GM20000 (cell line): ENCODE measurements at places on chromosomes 5 and 9.

- no peak for DNase-seq
These were observed 26.2 kb downstream of the GNAQ start for GRCh38 chr9:78005231-78006002.

- DNase-seq = no peak
These were observed 265.9 kb downstream of the SAXO1 start for GRCh38 chr9:18766989-18767550.

DNA sequence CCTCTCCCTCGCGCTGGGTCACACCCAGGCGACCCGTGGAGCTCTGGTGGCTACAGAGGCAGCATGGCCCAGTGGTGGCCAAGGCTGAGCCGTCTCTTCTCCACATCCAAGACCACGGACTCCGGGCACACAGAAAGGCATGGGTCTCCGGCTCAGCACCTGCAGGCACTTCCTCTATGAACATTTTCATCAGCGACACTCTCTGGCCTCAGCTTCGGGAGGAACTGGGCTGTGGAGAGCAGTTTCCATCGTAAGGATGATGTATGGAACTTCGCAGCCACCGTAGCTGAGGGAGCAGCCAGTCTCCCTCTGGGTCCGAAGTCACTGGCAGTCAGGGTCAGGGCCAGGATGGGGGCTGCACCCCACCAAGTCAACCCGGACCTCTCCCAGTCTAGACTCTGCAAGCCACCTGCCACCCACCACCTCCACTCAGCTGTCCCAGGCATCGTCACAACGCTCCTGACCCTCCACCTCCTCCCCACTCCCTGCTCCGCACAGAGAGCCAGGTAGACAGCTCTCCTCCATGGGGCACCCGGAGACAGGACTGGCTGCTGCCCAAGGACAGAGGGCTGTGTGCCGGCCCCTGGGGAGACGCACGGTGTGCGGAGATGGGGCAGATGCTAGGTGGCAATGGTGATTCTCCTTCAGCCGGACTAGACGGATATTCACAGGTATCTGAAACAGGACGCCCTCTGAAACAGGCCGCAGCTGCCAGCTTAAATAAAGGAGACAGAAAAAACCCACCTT is 9.7 kb downstream of the QSOX2 start:
- DNase-seq = no peak

DNA sequence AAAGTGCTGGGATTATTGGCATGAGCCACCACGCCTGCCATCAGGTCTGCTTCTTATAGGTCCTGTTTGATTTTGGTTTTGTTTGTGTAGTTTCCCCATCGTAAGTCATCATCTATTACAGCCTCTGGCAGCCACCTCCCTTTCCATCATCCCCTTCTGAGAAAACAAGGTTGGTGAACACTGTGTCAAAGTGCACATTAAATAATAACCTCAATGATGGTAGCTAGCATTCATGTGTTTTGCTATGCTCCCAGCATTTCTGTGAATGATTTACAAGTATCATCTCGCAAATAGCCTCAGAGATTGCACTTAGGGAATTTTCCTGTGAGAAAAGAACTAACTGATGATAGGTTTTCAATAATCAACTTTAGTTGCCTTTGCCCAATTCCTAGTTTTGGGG is 9.9 kb downstream of the PRUNE2 start:
- no peak for DNase-seq

DNA sequence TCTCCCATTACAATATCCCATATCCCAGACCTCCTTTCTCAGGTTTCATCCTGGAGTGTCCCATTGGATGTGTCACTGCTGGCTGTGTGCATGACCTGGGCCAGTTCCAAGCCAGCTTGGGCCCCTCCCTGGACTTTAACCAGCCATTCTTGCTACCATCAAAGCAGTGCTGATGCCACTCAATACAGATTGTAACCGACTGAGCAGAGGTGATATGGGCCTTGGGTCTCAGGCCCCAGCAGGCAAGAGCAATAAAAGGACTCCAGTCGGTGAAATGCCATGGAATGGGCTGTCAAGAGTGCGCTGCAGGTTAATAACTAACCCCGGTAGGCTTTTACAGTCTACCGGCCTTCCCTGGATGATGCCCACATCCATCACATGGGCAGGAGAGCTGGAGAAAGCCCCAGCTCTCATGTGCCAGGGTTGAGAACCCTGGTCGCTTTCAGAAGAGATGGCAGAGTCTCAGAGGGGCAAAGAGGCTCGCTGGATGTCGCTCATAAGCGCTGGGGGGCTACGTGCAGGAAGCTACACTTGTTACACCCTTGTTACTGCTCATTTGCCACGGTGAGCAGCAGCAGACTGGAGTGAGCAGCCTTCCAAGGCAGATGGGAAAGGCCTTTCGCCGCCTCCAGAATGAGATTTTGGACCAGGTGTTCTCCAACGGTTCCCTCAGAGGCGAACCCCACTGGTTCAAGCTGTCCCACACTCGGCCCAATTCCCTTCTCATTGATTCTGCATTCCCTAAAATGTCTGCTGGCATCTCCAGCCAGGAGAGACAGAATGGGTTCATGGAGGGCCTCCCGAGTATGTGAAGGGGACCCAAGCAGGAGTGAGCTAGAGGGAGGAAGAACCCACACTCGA is 13.2 kb downstream of the EPB41L4B start:
- no peak for DNase-seq

GRCh38 chr9:131661568-131662288 is 78.1 kb downstream of the RAPGEF1 start:
- DNase-seq = peak; percentile 50

GRCh38 chr5:34022121-34022705 is 14.4 kb upstream of the AMACR start:
- DNase-seq = no peak

GRCh38 chr9:116471093-116471906 is 215.8 kb upstream of the TRIM32 start:
- no peak for DNase-seq

- no peak for DNase-seq
These were observed 428.4 kb upstream of the MPDZ start for GRCh38 chr9:13707612-13708576.

DNA sequence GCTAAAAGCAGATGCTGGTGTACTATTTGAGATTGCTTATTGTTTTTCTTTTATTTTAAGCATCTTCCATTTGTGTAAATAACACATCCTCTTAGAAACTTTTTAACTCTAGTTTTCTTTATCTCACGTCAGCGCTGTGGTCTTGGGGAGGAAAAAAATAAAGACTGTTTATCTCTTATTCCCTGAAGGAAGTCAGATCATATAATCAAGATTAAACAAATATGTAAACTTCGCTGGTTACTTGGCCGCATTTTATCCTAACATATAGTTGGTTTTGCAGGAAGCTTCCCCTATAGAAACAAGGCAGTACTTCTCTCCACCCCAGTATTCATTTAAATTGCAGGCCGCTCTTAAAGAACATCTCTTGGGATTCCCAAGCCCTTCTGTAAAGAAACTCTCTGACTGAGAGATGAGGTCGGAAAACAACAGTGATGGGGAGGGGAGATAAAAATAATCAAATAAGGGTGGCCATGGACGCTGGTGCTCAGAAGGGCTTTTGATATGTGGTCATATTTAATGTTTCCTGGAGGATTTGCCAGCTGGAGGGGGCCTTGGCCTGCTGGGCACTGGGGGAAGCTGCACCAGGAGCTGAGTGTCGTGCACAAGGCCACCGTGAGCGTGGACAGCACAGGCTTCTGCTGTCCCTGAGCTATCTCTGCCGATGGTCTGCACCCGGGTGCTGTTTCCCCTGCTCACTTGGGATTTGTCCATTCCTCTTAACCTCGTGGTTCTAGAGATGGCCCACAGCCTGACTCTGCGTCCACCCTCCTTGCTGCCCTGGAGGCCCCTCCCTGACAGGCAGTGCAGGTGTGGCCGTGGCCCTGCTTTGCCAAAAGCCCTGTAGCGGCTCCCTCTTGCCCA is 23.8 kb downstream of the NEURL1B start:
- no peak for DNase-seq

- no peak for DNase-seq
These were observed 25.1 kb upstream of the SLC44A1 start for GRCh38 chr9:105219291-105219805.

GRCh38 chr9:121325387-121325786 is 44.7 kb downstream of the STOM start:
- no peak for DNase-seq

GRCh38 chr5:76808141-76808691 is 10.6 kb upstream of the F2RL1 start:
- no peak for DNase-seq

DNA sequence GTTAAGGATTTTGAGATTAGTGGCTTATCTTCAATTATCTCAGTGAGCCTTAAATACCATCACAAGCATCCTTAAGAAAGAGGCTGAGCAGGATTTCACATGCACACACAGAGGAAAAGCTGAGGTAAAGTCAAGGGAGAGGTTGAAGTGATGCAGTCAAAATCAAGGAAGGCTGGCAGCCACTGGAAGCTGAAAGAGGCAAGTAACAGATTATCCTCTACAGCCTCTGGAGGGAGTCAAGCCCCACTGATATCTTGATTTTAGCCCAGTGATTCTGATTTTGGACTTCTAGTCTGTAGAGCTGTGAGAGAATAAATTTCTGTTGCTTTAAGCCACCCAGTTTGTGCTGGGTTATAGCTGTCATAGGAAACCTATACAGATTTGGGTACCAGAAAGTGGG is 80.1 kb downstream of the ANKRD31 start:
- DNase-seq = no peak

DNA sequence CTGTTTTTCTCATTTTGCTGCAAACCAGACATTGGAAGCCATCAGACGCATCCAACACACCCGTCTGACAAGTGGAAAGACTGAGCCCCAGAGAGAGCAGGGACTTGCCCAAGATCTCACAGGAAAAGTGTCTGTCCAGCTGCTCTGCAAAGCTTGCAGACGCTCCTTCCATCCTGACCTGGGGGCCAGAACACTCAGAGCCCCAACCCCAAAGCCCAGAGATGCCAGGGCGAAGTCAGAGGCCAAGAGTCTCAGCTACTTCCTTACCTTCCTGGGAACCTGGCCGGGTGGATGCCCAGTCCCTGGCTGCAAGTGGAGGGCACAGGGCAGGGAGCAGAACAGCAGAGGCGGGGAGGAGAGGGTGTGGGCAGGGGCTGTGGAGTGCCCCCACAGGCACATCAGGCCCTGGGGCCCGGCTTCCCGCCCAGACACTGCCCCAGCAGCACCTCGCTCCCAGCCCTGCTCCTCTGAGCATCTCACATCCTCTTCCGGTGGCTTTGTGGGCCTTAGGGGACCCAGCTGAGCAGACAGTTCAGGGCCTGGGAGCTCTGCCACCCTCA is 9.7 kb upstream of the RALGDS start:
- DNase-seq = peak; percentile 79

GRCh38 chr5:139808481-139809330 is 13.1 kb downstream of the PSD2 start:
- DNase-seq = peak; percentile 70

DNA sequence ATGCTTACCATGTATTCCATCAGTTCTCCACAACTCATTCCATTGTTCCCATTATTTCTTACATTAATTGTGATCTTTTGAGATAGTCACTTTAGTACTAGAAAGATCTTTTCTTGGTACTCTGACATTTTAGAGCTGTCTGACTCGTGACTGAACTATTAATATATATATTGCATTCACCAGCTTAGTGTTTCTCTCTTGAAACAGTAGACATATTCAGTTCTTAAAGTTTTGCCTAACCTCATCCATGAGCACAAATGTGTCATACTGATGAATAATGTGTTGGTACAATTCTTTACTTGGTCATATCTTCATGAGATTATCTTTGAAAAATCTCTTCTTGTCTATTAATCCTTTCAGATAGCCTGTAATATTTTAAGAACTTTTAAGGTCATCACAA is 74.3 kb downstream of the NLN start:
- DNase-seq = no peak

DNA sequence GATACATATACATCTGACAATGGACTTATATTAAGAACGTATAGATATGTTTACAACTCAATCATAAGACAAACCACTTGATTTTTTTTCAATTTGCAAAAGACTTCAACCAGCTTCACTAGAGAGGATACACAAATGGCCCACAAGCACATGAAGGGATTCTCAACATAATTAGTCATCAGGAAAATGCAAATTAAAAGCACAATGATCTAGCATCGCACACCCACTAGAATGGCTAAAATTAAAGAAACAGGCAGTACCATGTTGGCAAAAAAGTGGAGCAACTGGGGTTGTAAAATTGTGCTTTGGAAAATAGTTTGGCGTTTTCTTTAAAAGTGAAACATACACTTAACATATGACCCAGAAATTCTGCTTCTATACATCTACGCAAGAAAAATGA is 80.0 kb upstream of the TRIO start:
- no peak for DNase-seq

DNA sequence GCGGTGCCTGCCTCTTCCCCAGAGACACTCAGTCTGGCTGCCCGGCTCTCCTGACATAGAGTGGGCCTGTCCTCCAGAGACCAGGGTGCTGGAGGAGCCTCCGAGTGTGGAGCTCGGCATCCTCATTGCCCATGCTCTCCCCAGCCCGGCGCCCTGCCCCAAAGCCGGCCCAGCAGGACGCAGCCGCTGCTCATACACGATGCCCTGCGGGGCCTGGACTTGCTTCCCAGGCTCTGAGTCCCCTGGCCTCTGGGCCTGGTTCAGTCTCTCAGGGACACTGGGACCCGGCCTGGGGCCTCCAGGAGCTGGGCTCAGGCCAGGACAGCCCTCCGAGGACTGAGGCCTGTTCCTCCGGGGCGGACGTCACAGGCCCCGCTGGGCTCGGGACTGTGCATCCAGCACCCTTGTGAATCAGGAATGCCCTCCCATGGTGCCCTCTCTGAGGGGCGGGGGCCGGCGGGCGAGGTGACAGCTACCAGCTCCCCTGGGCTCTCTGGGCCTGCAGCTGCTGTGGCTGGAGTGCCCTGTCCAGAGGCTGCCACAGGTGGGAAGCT is 23.2 kb downstream of the TPPP start:
- DNase-seq = no peak

GRCh38 chr9:13675638-13676000 is 396.1 kb upstream of the MPDZ start:
- no peak for DNase-seq

DNA sequence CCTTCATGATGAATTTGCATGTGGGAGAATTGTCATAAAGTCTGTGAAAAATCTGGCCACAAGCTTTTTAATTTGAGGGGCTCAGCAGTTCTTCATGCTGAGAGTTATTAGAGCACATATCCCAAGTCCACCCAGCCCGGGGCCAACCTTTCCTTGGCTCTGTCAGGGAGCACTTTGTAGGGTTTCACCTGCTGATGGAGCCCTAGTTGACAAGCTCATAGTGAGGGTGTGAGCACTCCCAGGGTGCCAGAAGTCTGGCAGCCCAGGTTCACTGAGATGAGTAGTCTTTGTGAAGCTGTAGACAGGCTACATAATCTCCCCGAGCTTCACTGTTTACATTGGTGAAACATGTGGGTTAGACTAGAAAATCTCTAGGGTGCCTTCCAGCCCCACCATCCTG is 97.2 kb upstream of the NREP start:
- DNase-seq = peak; percentile 3

DNA sequence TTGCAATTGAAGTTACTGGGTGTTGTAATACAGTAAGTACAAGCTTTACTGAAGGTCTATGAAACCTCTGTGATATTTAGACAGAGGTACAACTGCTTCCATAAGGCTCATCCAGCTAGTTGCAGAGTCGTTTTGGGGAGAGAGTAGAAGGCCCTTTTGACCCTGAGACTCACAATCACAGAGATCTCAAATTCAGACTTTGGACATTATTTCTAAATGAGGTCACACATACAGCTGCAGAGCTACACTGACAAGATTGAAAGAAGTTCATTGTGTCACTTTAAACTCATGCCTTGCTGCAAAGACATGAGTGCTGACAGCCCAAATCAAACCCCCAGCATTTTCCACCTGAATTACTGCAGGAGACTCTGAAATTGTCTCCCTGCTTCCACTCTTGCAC is 205.9 kb upstream of the TMEM161B start:
- DNase-seq = no peak
